ENCODE measurements at places on chromosomes 7 and 10. TPM values are rescaled to one million over a fixed set of nuclear protein-coding genes. Genes with fewer than 3 reads are reported as not detected.
A peak's percentile ranks its signal among the peaks of the same experiment; 100 is the strongest.

GRCh38 chr10:1874533-1874932 is 137.2 kb upstream of the ADARB2 start:
- H3K27ac ChIP-seq, result no peak overlapping the region
- H3K4me3 ChIP-seq, result no peak overlapping the region
- DNase-seq, result peak; percentile 17
- H3K36me3 ChIP-seq, result no peaks in the 10 kb centered on the region
- no peaks in the 10 kb centered on the region for H3K4me1 ChIP-seq

- no peak overlapping the region for H3K4me3 ChIP-seq
- H3K36me3 ChIP-seq, result no peaks in the 10 kb centered on the region
- no peaks in the 10 kb centered on the region for H3K4me1 ChIP-seq
- no peak overlapping the region for H3K27ac ChIP-seq
Observed at GRCh38 chr10:110666673-110667072, 22.5 kb downstream of the RBM20 start.

GRCh38 chr10:48454302-48455054 is 148.0 kb downstream of the MAPK8 start:
- peaks cover 9% of the 10 kb centered on the region for H3K4me1 ChIP-seq
- H3K4me3 ChIP-seq, result no peak overlapping the region
- H3K27me3 ChIP-seq, result no peaks in the 10 kb centered on the region
- peak; percentile 38 for DNase-seq

DNA sequence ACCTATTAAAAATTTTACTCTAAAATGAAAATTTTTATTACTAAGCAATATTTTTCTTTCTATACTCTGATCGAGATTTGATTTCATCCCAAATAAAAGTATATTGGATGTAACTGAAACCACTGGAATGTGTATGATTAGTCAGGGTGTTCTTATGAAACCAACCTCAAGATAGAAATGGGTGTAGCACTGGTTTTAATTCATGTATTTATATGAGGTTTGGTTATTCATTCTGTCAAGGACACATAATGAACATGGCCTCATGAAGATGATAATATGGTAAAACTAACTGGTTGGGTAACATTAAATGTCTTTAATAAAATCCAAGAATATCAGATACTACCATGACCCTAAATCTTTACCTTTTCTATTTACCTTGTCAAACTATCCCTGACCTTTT is 197.7 kb downstream of the SEMA3A start:
- H3K4me3 ChIP-seq, result no peak overlapping the region
- H3K36me3 ChIP-seq, result no peaks in the 10 kb centered on the region
- no peaks in the 10 kb centered on the region for H3K27me3 ChIP-seq
- no peak for DNase-seq
- no peaks in the 10 kb centered on the region for H3K4me1 ChIP-seq

- H3K27me3 ChIP-seq, result no peaks in the 10 kb centered on the region
- no peaks in the 10 kb centered on the region for H3K36me3 ChIP-seq
- no peak for DNase-seq
Observed at GRCh38 chr7:158026636-158027265, 560.9 kb downstream of the PTPRN2 start.

GRCh38 chr10:7886056-7886455 is 67.8 kb downstream of the TAF3 start:
- H3K27me3 ChIP-seq, result no peaks in the 10 kb centered on the region
- no peak overlapping the region for H3K4me3 ChIP-seq
- no peak overlapping the region for H3K27ac ChIP-seq
- peaks cover 4% of the 10 kb centered on the region for H3K4me1 ChIP-seq
- no peak for DNase-seq
- no peaks in the 10 kb centered on the region for H3K36me3 ChIP-seq

DNA sequence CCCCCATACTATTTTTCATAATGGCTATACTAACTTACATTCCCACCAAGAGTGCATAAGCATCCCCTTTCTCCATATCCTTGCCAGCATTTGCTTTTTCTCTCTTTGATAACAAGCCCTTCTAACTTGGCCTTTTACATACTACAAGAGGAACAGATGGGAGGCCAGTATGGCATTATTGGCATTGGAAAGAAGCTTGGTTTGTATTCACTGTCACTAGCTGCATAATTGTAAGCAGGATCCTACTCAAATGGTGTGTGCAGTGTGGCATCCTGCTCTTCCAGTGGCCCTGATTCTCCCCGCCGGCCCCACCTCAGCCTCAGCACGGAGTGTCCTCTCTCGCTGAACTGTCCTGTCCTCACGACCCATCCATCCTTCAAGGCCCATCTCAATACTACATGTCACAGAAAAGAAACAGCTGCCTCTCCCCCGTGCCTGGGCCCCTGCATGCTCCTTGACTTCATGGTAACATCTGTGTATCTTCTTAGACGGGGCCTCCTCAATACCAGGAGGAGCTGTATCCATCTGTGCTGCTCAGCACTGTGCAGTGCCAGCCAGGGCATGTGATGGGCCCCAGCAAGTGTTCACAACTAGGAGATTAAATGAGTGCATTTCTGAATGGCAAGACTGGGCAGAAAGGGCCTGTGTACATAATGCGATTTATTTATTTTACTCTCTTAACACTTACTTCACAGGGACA is 205.2 kb downstream of the COBL start:
- no peaks in the 10 kb centered on the region for H3K36me3 ChIP-seq
- H3K27ac ChIP-seq, result no peak overlapping the region
- no peaks in the 10 kb centered on the region for H3K4me1 ChIP-seq
- H3K4me3 ChIP-seq, result no peak overlapping the region
- no peak for DNase-seq
- no peaks in the 10 kb centered on the region for H3K27me3 ChIP-seq

DNA sequence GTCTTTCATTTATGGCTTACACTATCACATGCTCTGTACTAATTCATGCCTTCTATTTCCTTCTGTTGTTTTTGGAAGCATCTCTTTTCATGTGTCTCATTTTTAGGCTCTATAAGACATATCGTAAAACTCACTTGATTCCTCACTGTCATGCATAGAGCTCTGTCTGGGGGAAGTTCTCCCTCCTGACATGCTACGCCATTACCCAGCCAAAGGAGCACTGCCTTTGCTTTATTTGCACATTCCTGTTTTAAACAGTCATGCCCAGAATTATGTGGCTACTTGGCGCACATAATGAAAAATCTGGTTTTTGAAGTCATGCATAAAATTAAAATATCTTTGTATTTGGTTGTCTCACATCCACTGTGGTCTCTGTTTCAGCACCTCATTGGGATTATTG is 17.6 kb upstream of the AKR1C3 start:
- DNase-seq, result no peak
- H3K4me1 ChIP-seq, result peaks cover 6% of the 10 kb centered on the region
- no peak overlapping the region for H3K27ac ChIP-seq
- no peaks in the 10 kb centered on the region for H3K36me3 ChIP-seq
- no peaks in the 10 kb centered on the region for H3K27me3 ChIP-seq
- no peak overlapping the region for H3K4me3 ChIP-seq

Gene PNLIPRP3
- not detected for total RNA-seq

Gene DKK1
- total RNA-seq, result not detected

GRCh38 chr7:21256310-21256877 is 171.5 kb upstream of the SP4 start:
- no peak overlapping the region for H3K27ac ChIP-seq
- DNase-seq, result no peak
- H3K4me3 ChIP-seq, result no peak overlapping the region
- no peaks in the 10 kb centered on the region for H3K4me1 ChIP-seq
- peaks cover 13% of the 10 kb centered on the region for H3K27me3 ChIP-seq
- H3K36me3 ChIP-seq, result no peaks in the 10 kb centered on the region

DNA sequence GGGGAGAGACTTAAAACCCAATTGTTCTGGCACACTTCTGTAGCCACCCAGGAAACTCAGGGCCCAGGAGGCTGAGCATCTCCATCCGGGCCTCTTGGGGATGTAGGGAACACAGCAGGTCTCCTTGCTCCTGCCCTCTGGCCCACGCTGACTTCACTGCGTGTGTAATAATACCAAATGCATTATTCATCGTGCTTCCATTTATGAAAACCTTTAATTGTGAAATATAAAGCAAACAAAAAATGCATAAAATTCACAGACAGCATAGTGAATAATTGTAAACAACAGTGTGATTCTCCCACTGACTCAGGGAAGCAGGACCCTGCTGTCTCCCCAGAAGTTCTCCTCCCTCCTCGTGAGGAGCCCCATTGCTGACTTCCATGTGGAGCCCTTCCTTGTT is 70.3 kb upstream of the SHH start:
- DNase-seq, result no peak
- no peaks in the 10 kb centered on the region for H3K36me3 ChIP-seq
- no peaks in the 10 kb centered on the region for H3K4me1 ChIP-seq
- H3K27ac ChIP-seq, result no peak overlapping the region
- no peak overlapping the region for H3K4me3 ChIP-seq
- H3K27me3 ChIP-seq, result no peaks in the 10 kb centered on the region

DNA sequence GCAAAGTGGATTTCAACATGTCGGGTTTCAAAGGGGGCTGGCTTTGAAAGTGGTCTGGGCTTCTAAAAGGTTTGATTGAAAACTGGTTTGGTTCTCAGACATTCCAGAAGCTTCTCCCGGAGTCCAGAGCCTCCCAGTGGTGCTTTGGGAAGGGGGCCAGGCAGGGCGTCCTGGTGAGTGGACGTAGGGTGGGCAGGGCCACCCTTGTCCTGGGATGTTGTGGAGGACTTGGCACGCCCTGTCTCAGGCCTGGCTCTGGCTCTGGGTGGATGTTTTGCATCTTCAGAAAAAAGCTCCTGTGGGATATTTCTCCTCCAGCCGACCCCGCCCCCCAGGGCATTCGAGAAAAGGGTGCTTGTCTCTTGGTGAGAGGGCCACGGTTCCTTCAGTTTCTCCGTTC is 31.2 kb downstream of the GRIFIN start:
- no peak overlapping the region for H3K27ac ChIP-seq
- H3K36me3 ChIP-seq, result peaks cover 6% of the 10 kb centered on the region
- DNase-seq, result no peak
- no peaks in the 10 kb centered on the region for H3K27me3 ChIP-seq

DNA sequence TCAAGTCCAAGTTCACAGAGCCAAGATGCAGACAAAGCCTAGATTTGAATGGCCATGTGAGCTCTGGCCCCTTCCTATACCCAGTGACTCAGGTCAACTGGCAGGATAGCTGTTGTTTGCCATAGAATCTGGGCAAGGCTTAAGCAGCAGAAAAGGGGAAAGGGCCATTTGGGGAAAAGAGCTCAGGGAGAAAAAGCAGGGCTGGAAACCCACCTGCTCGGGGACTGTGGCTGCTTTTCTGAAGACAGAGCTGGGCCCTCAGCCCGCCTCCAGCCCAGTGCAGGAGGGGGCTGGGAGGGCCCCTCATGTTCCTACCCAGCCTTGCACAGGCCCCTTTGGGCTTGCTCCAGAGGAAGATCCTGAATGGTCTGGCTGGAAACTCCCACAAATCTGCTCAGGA is 32.6 kb upstream of the HABP2 start:
- no peaks in the 10 kb centered on the region for H3K27me3 ChIP-seq
- H3K4me3 ChIP-seq, result no peak overlapping the region
- H3K4me1 ChIP-seq, result no peaks in the 10 kb centered on the region
- no peaks in the 10 kb centered on the region for H3K36me3 ChIP-seq
- peak; percentile 3 for DNase-seq

GRCh38 chr7:1060315-1061072 is 16.1 kb downstream of the GPR146 start:
- no peak overlapping the region for H3K4me3 ChIP-seq
- H3K4me1 ChIP-seq, result peaks cover 33% of the 10 kb centered on the region
- H3K27ac ChIP-seq, result peak overlapping the region; percentile 65
- H3K27me3 ChIP-seq, result no peaks in the 10 kb centered on the region

DNA sequence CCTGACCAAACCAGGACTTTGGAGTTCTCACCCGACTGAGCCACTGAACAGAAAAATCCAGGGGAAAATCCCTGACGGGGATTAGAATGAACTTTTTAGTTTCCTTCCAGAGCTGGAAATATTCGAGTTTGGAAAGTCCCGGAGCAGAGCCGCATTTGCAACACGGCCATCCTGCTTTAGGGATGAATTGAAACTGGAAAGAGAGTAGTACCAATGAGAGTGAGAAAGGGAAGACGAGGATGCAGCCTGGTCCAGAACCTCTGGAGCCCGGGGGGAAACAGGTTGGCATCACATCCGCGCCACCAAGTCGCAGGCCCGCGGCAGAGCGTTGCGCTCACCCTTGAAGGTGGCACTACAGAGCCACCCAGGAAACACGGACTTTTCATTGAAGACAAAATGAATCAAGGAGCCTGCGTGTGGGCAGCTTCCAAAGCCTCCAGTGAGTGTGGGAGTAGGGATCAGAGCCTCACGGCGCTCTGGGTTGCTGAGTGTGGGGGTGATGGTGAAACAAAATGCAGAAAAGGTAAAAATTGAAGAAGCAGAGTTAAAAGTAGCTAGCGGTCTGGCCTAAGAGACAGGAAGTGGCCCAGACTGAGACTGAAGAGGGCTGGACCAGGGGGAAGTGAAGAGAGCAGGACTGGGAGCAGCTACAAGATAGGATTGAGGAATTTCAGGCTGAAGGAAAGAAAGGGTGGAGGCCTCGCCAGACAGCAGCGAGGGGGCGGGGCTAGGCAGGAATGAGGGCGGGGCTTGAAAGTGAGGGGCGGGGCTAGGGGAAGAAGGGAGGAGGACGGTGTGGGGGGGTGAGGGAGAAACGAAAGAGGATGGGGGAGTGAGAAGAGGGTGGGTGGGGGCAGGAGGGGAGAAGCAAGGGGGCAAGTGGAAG is 1.8 kb downstream of the SMURF1 start:
- no peaks in the 10 kb centered on the region for H3K27me3 ChIP-seq
- peak overlapping the region; percentile 86 for H3K4me3 ChIP-seq
- H3K4me1 ChIP-seq, result peaks cover 34% of the 10 kb centered on the region
- DNase-seq, result peak; percentile 73
- no peaks in the 10 kb centered on the region for H3K36me3 ChIP-seq
- peak overlapping the region; percentile 100 for H3K27ac ChIP-seq

DNA sequence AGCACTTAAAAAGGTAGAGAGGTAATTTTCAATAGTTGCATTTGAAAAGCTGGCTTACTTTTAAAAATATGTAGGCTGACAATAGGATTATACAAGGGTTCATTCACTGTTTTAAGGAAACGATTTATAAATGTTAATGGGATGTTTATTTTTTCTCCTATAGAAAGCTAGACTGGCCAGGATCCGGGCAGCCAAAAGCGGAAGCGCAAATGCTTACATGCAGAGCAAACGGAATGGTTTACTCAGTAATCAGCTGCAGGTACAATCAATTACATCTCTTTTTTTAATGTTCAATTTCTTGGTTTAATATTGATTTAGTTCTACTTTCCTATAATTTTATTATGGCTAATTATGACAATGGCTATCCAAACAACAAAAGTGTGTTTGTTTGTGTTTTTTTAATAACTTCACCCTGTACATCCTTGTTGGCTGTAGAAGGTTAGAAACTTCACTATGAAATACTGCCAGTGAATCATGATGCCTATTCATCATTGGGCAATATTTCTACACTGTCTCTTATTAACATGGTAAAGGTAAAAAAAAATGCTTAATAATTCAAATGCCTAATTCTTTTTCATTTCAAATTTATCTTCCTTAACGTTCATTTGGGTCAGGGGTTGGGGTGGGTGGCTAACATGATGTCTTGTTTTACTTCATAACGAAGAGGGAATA is 116.4 kb downstream of the TSPAN12 start:
- H3K36me3 ChIP-seq, result no peaks in the 10 kb centered on the region

DNA sequence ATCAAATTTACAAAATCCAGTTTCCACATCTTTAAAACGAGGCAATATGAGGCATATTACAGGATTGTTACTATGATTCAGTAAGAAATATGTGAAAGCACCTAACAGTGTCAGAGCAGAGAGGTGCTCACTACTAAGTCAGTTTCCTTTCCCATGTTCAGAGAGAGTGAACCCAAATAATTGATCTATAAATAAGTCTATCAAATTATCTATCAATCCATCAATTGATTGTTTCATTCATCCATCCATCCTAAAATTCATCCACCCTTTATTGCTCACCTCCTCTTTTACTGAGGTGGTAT is 340.8 kb downstream of the SUGCT start:
- H3K4me3 ChIP-seq, result no peak overlapping the region
- H3K27ac ChIP-seq, result no peak overlapping the region
- no peak for DNase-seq

GRCh38 chr10:62647375-62648092 is 157.0 kb upstream of the ADO start:
- H3K27me3 ChIP-seq, result no peaks in the 10 kb centered on the region
- H3K4me3 ChIP-seq, result no peak overlapping the region
- no peak overlapping the region for H3K27ac ChIP-seq
- no peaks in the 10 kb centered on the region for H3K36me3 ChIP-seq

Measured in upper lobe of left lung (tissue), 6 donors.